ENCODE measurements at places on chromosomes 11 and 22.

- no peak for DNase-seq
Observed at GRCh38 chr11:72336163-72336562, 92.2 kb upstream of the PHOX2A start.

- DNase-seq, result peak; percentile 88
Observed at GRCh38 chr22:37849089-37849751, at the start of gene EIF3L. Gene EIF3L (plus strand): TSS chr22:37849419. CDS start chr22:37849450, 31 bp downstream.

GRCh38 chr11:13140028-13140870 lies 131.1 kb downstream of the RASSF10 start:
- DNase-seq, result no peak

DNA sequence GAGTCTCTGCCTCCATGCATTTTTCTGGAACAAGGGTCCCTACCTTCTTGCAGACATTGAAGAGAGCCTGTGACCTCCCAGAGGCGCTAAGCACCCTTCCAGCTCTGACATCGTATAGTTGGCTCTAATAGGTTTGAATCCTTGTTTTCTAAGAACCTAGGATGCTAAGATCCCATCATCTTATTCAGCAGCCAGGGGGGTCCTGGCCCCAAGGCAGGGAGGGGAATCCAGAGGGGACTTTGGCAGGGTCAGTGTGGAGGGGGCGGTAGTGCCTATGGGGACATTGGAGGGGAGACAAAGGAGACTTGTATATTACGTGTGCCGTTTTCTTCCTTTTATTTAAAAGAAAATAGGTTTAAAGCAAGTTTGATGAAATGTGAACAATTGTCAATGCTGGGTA lies 3.4 kb upstream of the LRRC10B start:
- DNase-seq, result no peak

GRCh38 chr22:16965560-16965959 lies 42.5 kb downstream of the GAB4 start:
- DNase-seq, result no peak

- DNase-seq, result no peak
Observed at GRCh38 chr11:130328420-130328819, 13.7 kb upstream of the ZBTB44 start.

- no peak for DNase-seq
Observed at GRCh38 chr11:15189641-15190365, 75.1 kb downstream of the INSC start.

DNA sequence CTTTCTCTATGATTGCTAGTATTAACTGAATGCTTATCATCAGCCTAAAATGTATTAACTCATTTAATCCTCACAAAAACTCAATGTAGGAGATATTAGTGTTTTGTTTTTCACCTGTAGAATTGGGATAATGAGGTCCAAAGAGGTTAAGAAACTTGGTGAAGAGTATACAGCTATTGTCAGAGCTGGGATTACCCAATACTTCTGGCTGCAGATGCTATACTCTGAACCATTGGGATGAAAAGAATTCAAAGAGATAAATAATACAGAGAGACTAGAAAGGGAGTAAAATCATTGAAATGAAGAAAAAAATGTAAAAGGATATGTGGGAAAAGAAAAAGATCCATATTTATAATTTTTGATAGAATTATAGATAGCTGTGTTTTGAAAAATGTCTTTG lies 137.1 kb downstream of the TRPC6 start:
- DNase-seq, result no peak

GRCh38 chr11:34890812-34891211 lies 25.4 kb downstream of the APIP start:
- no peak for DNase-seq

- no peak for DNase-seq
Observed at GRCh38 chr11:120182790-120183491, 27.9 kb upstream of the OAF start.

DNA sequence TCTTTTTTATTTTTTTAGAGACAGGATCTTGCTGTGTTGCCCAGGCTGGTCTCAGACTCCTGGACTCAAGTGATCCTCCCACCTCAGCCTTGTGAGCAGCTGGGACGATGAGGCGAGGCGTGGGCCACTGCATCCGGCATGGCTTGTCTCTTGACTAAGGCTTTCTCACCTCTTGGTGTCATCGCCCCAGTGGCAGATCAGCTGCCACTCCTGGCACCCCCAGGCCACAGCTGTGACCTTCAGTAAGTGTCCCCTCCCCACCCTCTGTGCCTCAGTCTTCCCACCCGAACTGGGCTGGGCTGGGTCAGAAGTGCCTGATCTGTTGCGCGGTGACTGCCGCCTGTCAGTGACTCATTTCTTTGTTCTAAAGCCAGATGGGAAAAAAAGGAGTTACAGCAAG lies 3.6 kb downstream of the SYNGR1 start:
- DNase-seq, result no peak

Data from ovary (tissue), 10 donors.